Osteocyte (in vitro differentiated cells): ENCODE measurements at places on chromosomes 16 and 17. TPM values are rescaled to one million over a fixed set of nuclear protein-coding genes. Genes with fewer than 3 reads are reported as not detected.

DNA sequence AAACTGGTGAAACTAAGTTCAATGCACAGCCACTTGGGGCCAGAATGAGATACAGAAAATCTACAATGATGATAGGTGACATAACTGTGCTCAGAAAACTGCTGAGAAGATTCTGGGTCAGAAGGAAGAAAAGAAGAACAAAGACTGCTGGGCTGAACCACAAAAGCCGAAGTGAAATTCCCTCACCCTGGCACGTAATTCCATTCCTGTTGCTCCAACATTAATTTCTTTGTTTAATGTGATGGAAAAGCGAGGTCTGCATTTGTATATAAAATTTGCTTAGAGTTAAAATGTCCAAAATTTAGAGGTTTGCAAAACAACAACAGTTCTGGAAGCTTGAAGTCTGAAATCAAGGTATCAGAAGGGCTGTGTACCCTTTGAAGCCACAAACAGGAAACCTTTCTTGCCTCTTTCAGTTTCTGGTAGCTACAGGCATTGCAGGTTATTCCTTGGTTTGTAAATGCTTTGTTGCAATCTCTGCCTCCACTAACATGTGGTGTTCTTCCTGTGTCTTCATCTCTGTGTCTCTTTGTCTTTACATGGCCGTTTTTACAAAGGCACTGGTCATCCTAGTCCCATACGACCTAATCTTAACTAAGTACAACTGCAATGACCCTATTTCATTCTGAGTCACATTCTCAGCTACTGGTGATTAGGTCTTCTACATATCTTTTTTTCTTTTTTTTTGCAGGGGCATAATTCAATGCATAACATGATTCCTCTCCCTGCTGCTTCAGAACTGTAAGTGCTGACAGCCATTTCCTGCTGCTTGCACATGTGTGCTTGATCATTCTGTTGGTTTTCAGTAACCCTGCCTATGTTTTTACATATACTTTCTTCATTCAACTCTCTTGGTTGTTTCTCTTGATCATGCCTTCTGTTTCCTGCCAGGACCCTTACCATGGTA, 603.0 kb upstream of the CDH8 start:
- DNase-seq, result no peak

DNA sequence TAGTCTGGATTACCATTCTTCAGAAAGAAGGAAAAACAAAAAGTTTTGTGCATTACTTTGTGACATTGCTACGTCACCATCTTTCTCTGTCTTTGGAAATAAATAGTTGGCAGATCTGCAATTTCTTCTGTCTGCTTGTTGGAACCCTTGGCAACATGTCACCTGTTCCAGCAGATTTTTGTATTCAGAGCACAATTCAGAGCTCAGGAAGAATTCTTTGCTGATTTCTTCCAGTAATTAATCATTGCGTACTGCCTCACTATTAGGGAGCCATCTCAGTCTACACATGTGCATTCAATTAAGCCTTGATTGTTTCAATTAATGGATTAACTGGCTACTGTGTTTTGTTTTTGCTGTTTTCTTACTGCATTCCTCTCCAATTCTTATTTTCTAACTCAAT, 467.2 kb downstream of the CDH8 start:
- no peak for DNase-seq

- DNase-seq, result no peak
Observed at GRCh38 chr16:47731252-47731651, 270.1 kb downstream of the PHKB start.

The TP53TG3E gene
- not detected in 2 replicates for total RNA-seq

The SLC16A5 gene
- total RNA-seq, result 7.0 and 7.6 TPM in 2 replicates

The SIRT7 gene
- total RNA-seq, result 18.8 and 20.9 TPM in 2 replicates
